ENCODE measurements at places on chromosomes 16 and 17. TPM values are rescaled to one million over a fixed set of nuclear protein-coding genes. Genes with fewer than 3 reads are reported as not detected.

DNA sequence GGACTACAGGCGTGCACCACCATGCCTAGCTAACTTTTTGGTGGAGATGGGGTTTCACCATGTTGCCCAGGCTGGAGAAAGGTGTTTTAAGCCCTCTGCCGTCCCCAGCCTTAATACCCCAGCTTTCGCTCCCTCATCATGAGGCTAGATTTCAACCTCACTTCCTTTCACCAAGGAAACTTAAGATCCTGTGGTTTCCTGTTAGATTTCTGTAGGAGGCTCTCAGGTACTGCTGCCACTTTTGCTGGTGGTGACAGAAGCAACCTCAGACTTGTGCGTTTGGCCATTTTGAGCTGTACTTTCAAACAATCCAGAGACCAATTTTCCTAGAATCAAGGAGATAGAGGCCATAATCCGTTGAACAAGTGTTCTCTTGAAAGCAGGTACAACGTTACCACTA is 36.2 kb downstream of the MPHOSPH6 start:
- H3K36me3 ChIP-seq, result no peaks in the 10 kb centered on the region
- no peaks in the 10 kb centered on the region for H3K4me1 ChIP-seq
- H3K27ac ChIP-seq, result no peak overlapping the region
- DNase-seq, result no peak

DNA sequence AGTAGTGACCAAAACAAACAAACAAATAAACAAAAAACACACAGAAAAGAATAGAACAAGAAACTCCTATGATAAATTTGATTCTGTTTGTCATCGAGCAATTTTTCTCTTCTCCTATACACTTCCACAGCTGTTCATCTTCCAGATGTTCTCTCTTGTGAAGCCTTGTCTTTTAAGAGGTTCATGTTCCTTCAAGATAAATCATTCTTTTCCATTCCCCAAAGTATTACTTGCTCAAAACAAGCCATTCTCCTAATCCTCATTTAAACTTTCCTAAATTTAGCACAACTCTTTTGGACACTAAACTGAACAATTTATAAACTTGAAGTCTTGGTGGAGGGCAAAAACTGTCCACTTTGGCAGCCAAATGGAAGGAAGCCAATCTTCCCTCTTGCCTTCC is 103.3 kb downstream of the ABCA8 start:
- no peak overlapping the region for H3K4me3 ChIP-seq
- no peaks in the 10 kb centered on the region for H3K36me3 ChIP-seq
- no peaks in the 10 kb centered on the region for H3K4me1 ChIP-seq
- no peak overlapping the region for H3K27ac ChIP-seq
- DNase-seq, result no peak

GRCh38 chr16:64892835-64893785 is 228.8 kb downstream of the CDH11 start:
- DNase-seq, result no peak
- no peaks in the 10 kb centered on the region for H3K27me3 ChIP-seq
- H3K36me3 ChIP-seq, result no peaks in the 10 kb centered on the region
- peaks cover 3% of the 10 kb centered on the region for H3K4me1 ChIP-seq

SOX15 gene
- 2.8 TPM for total RNA-seq

GRCh38 chr17:10107316-10108165 is 90.9 kb downstream of the GAS7 start:
- no peaks in the 10 kb centered on the region for H3K4me1 ChIP-seq
- H3K27me3 ChIP-seq, result no peaks in the 10 kb centered on the region

- H3K36me3 ChIP-seq, result peaks cover 14% of the 10 kb centered on the region
- no peaks in the 10 kb centered on the region for H3K27me3 ChIP-seq
- peak overlapping the region; percentile 86 for H3K4me3 ChIP-seq
Measured at GRCh38 chr16:29996766-29997250, 767 bp downstream of the INO80E start.
